ENCODE measurements at places on chromosomes 1 and 21. TPM values are rescaled to one million over a fixed set of nuclear protein-coding genes. Genes with fewer than 3 reads are reported as not detected.

The AQP10 gene
- not detected for total RNA-seq

DNA sequence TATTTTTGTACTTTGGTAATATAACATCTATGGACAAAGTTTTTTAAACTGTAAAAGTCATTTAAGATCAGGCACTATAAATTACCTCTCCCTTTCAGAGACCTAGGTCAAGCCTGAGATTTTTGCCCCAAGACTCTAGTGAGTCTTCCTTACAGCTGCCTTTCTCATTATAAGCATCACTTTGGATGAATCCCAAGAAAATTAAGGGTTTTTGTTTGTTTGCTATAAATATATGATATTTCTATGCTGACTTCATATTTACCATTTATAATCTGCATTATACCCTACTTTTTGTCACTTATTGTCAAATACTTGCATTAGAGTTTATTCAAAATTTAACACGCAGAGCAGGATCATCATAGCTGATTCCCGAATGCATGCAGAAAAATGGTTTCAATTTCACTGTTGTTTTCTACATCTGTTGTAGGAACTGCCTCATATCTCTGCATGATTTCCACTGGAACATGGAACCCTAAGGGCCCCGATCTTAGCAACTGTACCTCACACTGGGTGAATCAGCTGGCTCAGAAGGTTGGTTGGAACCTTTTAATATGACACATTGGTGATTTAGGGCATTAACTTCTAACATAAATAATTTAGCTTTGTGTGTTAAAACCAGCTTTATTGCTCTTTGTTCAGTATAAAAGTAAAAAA lies 150.0 kb downstream of the ADGRL2 start:
- DNase-seq = no peak

DNA sequence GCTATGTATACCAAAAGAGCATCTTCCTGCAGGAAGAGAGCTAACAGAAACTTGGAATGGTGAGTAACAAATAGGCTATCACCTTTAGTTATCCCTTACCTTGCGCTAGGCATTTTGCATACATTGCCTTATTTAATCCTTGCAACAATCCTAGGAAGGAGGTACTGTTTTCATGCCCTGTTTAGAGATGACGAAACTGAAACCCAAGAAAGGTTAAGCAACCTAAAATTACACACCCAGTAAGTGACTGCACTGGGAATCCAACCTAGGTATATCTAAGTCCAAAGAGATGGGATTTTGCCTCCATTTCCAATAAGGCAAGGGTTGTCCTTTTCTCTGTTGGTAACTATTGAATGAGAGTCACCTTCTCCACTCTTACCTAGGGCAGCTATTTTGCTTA lies 144.5 kb downstream of the TM2D1 start:
- no peak for DNase-seq

The KAZN gene
- total RNA-seq = 0.40 TPM

Measured in OCI-LY7 (cell line).